Activated gamma-delta T cell treated with anti-CD3 and anti-CD28 coated beads, Interleukin-2, amount 50 U/mL, for 16 hours (primary cell): ENCODE measurements at places on chromosomes 3 and 15.

- no peak for DNase-seq
Measured at GRCh38 chr3:45205126-45205525, 21.0 kb downstream of the TMEM158 start.

GRCh38 chr3:191961022-191961421 lies 500.1 kb downstream of the PYDC2 start:
- DNase-seq = no peak

DNA sequence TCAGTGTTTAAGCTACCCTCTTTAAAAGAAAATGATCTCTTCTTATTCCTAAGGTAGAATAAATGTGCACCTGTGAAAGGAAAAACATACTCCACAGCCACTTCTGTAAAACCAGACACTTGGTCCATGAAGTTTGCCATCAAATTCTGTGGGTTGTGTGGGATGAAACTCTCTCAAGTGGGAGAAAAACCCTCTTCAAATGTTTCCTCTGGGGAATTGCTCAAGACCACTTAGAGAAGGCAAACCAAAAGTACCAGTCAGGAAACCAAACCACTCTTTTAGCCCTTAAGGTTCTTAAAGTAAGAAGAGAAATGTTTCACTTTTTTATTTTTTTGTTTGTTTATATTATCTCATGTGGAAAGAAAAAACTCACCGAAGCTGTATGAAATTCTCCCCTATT lies 1.2 kb downstream of the COL8A1 start:
- DNase-seq = no peak

- no peak for DNase-seq
Measured at GRCh38 chr3:107184375-107184774, 192.9 kb upstream of the CCDC54 start.

DNA sequence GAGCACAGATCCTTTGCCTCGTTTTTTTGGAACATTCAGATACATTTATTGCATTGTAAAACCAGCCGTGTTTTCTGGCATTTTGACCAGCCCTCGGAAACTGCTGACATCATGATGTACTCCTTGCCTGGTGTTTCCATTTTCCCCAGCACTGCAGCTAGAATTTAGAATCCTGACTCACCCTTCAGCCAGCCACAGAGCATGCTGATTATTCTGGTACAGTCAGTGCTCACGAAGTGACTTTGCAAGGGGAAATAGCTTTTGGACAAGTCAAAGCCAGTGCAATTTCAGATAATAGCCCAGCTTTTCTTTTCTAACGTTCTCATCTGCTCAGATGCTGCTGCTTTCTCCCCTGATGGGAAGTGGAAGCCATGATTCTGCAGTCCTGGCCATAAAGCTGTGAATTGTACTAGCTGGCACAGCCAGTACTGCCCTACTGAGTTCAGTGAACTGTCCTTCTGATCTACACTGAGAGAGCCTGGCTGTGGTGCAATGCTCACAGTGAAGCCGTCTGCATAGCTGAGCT lies 12.1 kb upstream of the CNBP start:
- no peak for DNase-seq

DNA sequence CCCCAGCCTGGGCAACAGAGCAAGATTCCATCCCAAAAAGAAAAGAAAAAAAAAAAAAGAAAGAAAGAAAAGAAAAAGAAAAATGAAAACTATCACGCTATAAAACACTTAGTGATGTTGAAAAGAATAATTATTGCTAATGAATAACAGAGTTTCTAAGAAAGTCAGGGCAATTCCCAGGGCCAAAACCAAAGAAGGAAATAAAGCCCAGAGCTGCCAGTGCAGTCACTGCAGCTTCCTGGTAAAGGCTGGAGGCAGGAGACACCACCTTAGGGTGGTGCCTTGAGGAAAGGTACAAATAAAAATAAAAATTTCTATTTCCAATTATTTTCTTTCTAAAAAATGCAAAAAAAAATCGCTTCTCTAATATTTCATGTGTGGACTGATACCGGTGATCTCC lies 19.7 kb upstream of the UACA start:
- no peak for DNase-seq

DNA sequence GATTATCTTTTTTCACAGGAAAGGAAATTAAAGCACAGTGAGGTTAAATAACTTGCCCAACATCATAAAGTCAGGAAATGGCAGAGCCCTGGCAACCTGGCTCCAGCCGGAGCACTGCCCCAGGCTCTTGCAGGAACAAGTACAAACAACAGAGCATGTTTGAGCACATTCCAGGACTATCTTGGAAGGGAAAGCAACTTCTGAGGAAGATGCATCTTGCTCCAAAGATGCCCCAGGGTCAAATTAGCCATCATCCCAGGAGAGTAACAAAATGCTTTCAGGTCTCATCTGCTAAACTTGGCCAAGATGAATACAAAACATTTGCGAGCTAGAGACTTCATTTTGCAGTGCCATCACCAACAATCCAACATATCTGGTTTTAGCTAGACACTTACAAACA lies 162.4 kb upstream of the LRRN1 start:
- DNase-seq = no peak

- no peak for DNase-seq
Measured at GRCh38 chr3:45772341-45773035, 23.8 kb downstream of the SLC6A20 start.

DNA sequence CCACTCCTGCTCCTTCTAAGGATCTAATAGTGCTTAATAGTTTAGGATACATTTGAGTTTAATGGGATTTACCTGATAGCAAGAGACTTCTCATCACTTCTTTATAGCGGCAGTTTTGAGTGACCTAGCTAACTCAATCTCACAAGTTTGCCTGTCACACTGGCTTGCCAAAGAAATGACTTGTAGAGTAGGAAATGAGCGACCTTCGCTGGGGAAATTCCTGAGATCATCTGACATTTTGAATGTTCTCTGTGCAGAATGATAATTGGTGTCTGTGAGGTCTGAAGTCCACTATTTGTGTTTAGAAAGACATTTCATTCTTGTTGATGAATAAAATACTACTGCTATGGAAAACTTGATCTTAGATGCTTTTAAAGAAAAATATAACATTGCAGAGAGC lies 30.3 kb downstream of the SUCLG2 start:
- no peak for DNase-seq

DNA sequence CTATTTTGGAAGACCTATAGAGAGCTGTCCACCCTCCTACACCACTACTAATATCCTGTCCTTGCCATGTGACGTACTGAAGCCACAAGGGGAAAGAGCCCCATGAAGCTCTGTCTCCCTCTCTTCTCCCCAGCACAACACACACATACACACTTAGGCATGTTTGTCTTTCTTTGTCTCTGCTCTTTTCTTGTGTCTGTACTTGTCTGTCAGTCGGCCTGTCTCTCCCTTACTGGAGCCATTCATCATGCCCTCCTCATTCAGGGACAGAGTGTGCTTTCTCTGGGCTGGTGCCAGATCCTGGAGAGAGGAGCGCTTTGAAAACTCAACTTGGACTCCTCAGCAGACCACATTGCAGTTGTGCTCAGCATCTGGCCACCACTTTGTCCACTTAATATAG lies 47.6 kb downstream of the PSMD6 start:
- DNase-seq = no peak

DNA sequence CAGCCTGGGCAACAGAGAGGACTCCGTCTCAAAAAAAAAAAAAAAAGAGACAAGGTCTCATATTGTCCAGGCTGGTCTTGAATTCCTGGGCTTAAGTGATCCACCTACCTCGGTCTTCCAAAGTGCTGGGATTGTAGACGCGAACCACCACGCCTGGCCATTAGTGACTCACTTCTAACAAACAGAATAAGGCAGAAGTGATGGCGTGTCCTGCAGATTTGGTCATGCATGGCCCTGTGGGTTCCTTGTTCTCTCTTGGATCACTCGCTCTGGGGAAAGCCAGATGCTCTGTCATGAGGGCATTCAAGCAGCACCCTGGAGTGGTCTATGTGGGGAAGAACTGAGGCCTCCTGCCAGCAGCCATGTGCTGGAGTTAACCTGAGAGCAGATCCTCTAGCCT lies 27.4 kb upstream of the TJP1 start:
- DNase-seq = no peak

- no peak for DNase-seq
Measured at GRCh38 chr3:30752970-30753369, 141.5 kb downstream of the GADL1 start.

- DNase-seq = no peak
Measured at GRCh38 chr3:181265750-181266333, 276.3 kb upstream of the DNAJC19 start.

DNA sequence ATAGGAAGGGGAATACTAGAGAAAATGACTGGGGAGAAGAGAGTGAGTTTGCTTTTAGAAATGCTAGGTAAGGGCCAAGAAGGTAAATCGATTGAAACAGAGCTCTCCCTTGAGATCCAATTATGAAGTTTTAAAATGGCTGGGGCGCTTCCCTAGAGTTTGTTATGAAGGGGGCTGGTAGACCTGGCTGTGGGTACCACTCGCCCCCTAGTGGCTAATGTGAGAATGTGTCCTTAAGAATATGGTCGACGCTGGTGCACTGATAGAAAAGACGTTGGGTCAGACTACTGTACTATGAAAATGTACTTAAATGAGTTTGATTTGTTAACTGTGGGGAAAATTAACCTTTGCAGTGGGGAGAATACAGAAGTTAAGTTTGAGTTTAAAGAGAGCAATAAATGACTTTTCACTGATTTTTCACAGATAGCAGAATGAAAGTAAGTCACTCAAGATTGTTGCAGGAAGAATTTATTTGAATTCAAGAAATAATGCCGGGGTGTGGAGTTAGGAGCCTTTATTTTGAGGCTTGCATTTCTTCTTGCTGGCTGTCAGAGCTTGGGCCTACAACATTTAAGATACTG lies 9.2 kb downstream of the TMPRSS7 start:
- DNase-seq = peak; percentile 5

GRCh38 chr15:40582726-40583246 lies 11.3 kb upstream of the KNL1 start:
- DNase-seq = no peak

GRCh38 chr3:186996356-186996755 lies 66.0 kb downstream of the ST6GAL1 start:
- DNase-seq = no peak

DNA sequence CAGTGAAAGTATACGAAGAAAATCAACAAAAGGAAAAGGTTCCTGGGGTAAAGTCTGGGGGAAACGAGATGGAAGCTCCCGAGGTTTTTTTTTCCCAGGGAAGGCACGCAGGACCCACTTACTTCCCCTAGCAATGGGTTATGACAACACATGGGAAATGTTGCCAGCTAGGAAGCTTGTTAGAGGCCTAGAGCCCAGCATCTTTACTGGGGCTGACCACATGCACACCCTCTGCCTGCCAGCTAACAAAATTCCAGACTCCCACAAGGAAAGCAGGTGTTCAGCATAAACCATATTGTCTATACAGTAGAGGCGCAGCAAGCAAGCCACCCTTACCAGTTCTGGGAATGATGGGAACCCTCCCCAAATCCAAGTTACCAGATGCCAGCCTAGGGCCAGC lies 258.8 kb upstream of the NR2E3 start:
- DNase-seq = no peak

DNA sequence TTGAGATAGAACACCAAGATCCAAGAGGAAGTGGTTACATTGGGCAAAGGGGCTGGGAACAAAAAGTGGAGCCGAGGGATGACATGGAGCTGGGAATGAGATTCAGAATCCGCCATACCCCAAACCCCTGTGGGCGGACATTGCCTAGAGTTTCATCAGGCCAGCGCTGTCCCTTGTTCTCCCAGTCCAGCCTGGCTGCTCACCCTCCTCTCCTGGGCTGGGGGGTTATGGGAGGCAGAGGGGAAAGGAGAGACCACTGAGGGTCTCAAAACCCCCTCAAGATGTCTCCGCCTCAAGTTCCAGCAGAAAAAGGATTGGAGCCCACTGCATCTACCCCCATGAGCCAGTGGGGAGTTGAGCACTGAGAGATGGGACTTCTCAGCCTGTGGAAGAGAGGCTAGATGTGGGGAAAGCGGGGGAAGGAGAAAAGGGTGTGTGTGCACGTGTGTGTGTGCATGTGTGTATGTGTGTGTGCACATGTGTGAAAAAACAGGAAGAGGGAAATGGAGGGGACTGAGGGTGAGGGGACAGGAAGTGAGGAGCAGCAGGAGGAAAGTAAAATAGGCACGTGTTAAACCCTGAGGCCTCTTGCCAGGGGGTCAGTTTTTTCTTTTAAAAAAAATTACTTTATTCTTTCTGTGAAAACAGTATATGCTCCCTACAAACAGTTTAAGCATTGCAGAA lies 14.3 kb downstream of the GRM2 start:
- no peak for DNase-seq

GRCh38 chr3:129708328-129708861 lies 101.9 kb upstream of the PLXND1 start:
- no peak for DNase-seq

DNA sequence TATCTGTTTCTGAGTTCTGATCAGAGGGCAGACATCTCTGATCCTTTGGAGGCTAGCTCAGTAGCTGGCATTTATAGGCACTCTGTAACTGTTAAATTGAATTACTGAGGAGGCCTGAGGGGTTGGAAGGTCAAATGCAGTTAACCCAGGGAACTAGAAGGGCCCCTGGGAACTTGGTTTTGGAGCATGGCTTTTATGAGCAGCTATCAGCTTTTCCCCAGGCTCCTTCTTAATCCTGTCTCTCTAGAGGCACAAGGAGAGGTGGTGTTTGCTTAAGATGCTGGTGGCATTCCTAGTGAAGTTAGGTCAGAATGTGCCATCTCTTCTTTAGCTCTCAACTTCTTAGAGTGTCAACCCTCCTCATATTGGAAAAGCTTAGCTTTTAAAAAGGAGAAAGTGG lies 128.9 kb downstream of the LPP start:
- no peak for DNase-seq

DNA sequence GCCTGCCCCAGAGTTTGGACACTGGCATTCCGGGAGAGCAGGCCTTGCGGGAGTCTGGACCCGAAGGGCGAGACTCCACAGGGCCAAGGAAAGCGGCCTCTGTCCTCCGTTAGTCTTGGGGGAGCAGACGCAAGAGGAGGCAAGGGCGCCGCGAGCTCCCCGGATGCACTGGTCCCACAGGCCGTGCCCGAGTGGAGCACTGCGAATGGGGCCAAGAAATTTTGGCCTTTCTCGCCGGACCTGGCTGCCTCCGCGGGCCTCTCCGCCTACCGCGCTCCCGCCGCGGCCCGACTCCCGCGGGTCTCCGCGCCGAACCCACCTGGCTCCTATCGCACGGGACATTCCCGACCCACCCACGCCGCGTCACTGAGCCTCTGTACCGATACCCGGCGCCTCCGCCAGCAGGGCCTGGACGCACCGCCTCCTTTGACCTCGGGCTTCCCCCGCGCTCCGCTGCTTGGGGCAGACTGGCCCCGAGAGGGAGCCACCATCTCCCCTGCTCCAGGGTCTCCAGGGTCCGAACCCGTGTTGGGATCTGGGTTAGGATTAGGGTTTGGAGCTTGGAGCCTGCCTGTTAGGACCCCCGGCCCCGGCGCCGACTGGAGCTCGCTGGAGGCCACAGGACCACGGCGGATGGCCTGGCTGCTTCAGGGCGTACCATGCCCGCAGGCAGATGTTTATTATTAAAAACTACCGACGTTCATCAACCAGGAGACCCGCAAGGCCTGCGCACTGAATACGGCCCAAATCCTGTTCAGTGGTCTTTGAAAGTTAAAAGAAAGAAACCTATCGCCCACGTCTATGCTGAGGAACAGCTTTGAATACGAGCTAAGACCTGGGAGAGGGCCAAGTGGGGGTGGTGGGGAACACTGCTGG lies 11.7 kb downstream of the SHOX2 start:
- DNase-seq = no peak
